ENCODE measurements at places on chromosomes 12 and 14. TPM values are rescaled to one million over a fixed set of nuclear protein-coding genes. Genes with fewer than 3 reads are reported as not detected.

Gene NANOG
- total RNA-seq = 134 TPM

Gene CCDC177
- total RNA-seq = 1.7 TPM

- H3K27ac ChIP-seq = no peak overlapping the region
- no peak overlapping the region for H3K4me3 ChIP-seq
- no peaks in the 10 kb centered on the region for H3K36me3 ChIP-seq
- H3K27me3 ChIP-seq = no peaks in the 10 kb centered on the region
- H3K4me1 ChIP-seq = peaks cover 2% of the 10 kb centered on the region
Measured at GRCh38 chr14:104758981-104759969, 6.3 kb downstream of the SIVA1 start.

DNA sequence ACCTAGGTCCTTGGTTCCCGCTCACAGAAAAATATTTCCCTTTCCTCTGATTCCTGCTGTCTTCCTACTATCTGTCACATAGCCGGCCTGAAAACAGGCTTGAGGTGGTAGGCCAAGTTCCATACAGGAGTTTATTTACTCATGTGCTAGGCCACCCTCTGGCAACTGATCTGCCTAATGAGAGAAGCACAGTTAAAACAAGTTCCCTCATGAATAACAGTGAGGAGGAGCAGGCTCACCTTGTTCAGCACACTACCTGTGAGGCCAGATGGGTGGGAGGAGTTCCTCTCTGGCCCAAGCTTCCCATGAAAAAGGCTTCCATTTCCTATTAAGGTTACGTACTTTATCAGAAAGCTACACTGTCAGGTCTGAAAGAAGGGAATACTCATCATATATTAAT is 206.0 kb downstream of the MYRFL start:
- no peak overlapping the region for H3K27ac ChIP-seq
- peak; percentile 43 for DNase-seq
- no peaks in the 10 kb centered on the region for H3K36me3 ChIP-seq
- no peaks in the 10 kb centered on the region for H3K27me3 ChIP-seq
- H3K4me1 ChIP-seq = peaks cover 7% of the 10 kb centered on the region

DNA sequence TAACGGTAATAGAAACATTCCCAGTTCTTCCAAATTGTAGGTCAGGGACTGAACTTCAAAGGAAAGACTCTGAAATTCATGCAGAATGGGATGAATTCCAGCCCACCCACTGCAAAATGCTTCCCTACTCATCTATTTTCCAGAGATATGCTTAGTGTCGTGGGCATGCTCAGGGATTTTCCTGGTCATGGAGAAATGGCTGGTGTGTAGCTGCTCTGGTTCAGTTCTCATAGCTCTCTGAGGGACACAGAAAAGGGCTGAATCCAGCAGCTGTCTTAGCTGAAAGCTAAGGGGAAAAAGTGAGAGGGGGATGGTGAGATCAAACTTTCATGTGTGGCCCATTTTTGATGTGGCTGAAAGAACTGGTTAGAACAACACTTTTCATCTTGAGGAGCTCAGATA is 72.9 kb upstream of the KRAS start:
- DNase-seq = no peak
- peaks cover 3% of the 10 kb centered on the region for H3K4me1 ChIP-seq
- no peak overlapping the region for H3K27ac ChIP-seq
- H3K4me3 ChIP-seq = no peak overlapping the region

- no peak overlapping the region for H3K27ac ChIP-seq
- no peaks in the 10 kb centered on the region for H3K27me3 ChIP-seq
- no peak overlapping the region for H3K4me3 ChIP-seq
- no peaks in the 10 kb centered on the region for H3K4me1 ChIP-seq
- no peak for DNase-seq
Measured at GRCh38 chr12:97659117-97659880, 196.7 kb downstream of the RMST start.

GRCh38 chr12:112096667-112097066 is 11.9 kb downstream of the NAA25 start:
- peaks cover 33% of the 10 kb centered on the region for H3K36me3 ChIP-seq
- no peaks in the 10 kb centered on the region for H3K27me3 ChIP-seq

GRCh38 chr12:4802841-4803240 is 82.6 kb downstream of the GALNT8 start:
- no peak overlapping the region for H3K27ac ChIP-seq
- no peaks in the 10 kb centered on the region for H3K4me1 ChIP-seq
- no peak overlapping the region for H3K4me3 ChIP-seq

Measured in GM23338 (cell line).